Dermis lymphatic vessel endothelial cell (primary cell): ENCODE measurements at places on chromosomes 7 and 10. TPM values are rescaled to one million over a fixed set of nuclear protein-coding genes. Genes with fewer than 3 reads are reported as not detected.

Gene TMEM176A
- not detected in 2 replicates for total RNA-seq

Gene SLIT1
- under 0.01 TPM in 1 of 2 replicates, not detected in the other for total RNA-seq

Gene PEX1
- 11.2 and 15.7 TPM in 2 replicates for total RNA-seq

Gene PVRIG
- total RNA-seq, result 2.6 TPM in 1 of 2 replicates, not detected in the other

Gene GIGYF1
- total RNA-seq, result 14.4 and 16.0 TPM in 2 replicates

Gene GPNMB
- total RNA-seq, result 0.09 and 0.11 TPM in 2 replicates

Gene PTTG1IP2
- not detected in 2 replicates for total RNA-seq

Gene LIPM
- not detected in 2 replicates for total RNA-seq

Gene TUBGCP2
- total RNA-seq, result 40.8 and 45.6 TPM in 2 replicates

Gene ZNF282
- total RNA-seq, result 23.6 and 27.3 TPM in 2 replicates

Gene CCDC7
- 9.0 and 9.3 TPM in 2 replicates for total RNA-seq

Gene PAX4
- not detected in 2 replicates for total RNA-seq

Gene EPO
- total RNA-seq, result not detected in 2 replicates

Gene LMOD2
- not detected in 2 replicates for total RNA-seq

Gene DBF4
- total RNA-seq, result 5.7 and 7.6 TPM in 2 replicates

Gene UCN3
- total RNA-seq, result not detected in 2 replicates

Gene EVX1
- total RNA-seq, result not detected in 2 replicates

Gene CYP2C8
- not detected in 2 replicates for total RNA-seq

Gene PALD1
- total RNA-seq, result 109 and 178 TPM in 2 replicates

Gene LBX1
- not detected in 2 replicates for total RNA-seq

Gene LRRTM3
- total RNA-seq, result not detected in 2 replicates

Gene ZNF394
- 29.7 and 33.4 TPM in 2 replicates for total RNA-seq

Gene CTBP2
- 99.0 and 128 TPM in 2 replicates for total RNA-seq

Gene TAC1
- not detected in 2 replicates for total RNA-seq

Gene NPS
- total RNA-seq, result not detected in 2 replicates

Gene OPN1SW
- total RNA-seq, result not detected in 2 replicates

Gene PARP12
- 33.6 and 49.3 TPM in 2 replicates for total RNA-seq

Gene VAX1
- total RNA-seq, result not detected in 2 replicates

Gene CFAP70
- total RNA-seq, result 0.22 and 0.26 TPM in 2 replicates
